SJSA1 (cell line): ENCODE measurements at places on chromosomes 4 and X. TPM values are rescaled to one million over a fixed set of nuclear protein-coding genes. Genes with fewer than 3 reads are reported as not detected.

MMRN1 gene
- total RNA-seq, result not detected in 2 replicates

HSFX1 gene
- total RNA-seq, result 0.69 and 1.5 TPM in 2 replicates

USP17L13 gene
- total RNA-seq, result not detected in 2 replicates

IL1RAPL1 gene
- not detected in 2 replicates for total RNA-seq

PPEF2 gene
- total RNA-seq, result not detected in 2 replicates

GAGE12H gene
- total RNA-seq, result not detected in 2 replicates

RPL9 gene
- 868 and 1,737 TPM in 2 replicates for total RNA-seq

CLCN5 gene
- 2.0 and 3.5 TPM in 2 replicates for total RNA-seq

NFKB1 gene
- 35.0 and 47.9 TPM in 2 replicates for total RNA-seq

GRCh38 chrX:36214924-36215323 lies 295.4 kb downstream of the CFAP47 start:
- no peak overlapping the region for H3K27ac ChIP-seq
- H3K27me3 ChIP-seq, result no peaks in the 10 kb centered on the region
- no peak overlapping the region for H3K4me3 ChIP-seq
- H3K4me1 ChIP-seq, result no peaks in the 10 kb centered on the region
- no peaks in the 10 kb centered on the region for H3K36me3 ChIP-seq

DNA sequence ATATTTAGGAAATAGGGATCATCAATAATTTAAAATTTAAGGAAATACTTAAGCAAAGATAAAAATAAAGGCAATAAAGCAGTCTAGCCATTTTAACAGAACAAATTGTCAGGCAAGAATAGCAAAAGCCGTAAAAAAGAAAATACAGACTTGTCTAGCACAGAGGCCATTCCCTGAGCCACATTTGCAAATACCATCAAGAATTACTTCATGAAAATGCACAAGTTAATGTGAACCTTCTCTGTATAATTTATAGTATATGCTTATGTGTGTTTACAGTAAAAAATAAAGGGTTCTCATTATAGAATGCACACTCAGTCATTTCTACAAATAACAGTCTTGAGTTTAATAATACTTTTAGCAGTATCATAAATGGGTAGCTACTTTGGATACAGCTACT lies 505.9 kb upstream of the CPEB2 start:
- DNase-seq, result no peak
- H3K27me3 ChIP-seq, result no peaks in the 10 kb centered on the region
- H3K4me3 ChIP-seq, result no peak overlapping the region
- no peak overlapping the region for H3K27ac ChIP-seq
- no peaks in the 10 kb centered on the region for H3K4me1 ChIP-seq

DNA sequence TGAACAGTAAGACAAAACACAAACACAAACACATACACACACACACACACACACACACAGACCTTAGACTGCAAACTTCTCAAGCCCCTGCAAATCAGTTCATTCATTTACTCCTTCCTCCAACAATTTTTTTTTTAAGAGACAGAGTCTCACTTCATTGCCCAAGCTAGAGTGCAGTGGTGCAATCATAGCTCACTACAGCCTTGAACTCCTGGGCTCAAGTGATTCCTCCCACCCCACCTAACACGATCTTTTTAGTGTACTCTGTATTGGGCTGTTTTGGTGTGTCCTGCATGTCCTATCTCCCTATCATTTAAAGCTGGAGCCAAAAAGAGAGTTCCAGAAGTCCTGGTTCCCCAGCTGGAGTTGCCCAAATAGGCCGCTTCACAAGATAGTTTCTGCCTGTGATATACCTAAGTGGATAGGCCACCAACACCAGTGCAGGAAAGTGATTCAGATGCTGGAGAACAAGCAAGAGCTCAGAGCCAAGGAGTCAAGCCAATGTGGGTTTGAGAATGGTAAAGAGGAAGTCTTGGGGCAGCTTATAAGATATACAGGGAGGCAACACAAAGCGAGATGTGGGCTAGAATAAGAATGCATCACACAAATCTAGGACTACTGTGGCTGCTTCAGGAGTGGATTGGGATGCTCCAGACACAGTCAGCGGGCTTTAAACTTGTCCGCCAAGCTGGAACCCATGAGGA lies 85.4 kb upstream of the RAPGEF2 start:
- no peak for DNase-seq
- H3K27ac ChIP-seq, result no peak overlapping the region
- no peaks in the 10 kb centered on the region; the same call in 1 of the 2 replicates for H3K4me1 ChIP-seq
- H3K4me3 ChIP-seq, result no peak overlapping the region

DNA sequence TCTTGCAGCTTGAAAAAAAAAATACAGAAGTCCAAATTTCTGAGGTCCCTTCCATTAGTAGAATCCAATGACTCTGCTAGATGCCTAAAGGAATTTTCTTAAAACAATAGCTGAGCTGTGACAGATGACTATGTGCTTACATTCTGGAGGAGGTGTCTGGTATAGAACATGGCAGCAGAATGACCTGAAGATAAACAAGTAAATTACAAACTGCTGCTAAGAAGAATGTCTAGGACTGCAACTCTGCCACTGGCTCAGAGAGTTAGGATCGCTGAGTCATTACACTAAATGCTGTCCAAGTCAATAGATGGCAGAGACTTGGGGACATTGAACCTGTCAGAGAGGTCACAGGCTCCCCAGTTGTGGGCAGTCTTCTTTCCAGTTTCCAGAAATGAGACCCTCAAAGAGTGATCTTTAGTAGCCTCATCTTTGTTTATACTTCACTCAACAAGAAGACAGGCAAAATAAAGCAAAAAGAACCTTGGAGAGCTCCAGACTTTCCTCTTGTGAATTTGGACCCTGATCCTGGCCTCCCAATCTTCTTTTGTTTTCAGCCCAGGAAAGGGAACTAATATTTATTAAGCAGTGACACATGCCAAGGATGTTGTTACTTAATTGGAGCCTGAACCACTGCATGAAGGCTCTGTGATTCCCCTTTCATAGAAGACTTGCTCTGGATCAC lies 56.4 kb upstream of the SCML1 start:
- no peak for DNase-seq
- H3K36me3 ChIP-seq, result no peaks in the 10 kb centered on the region
- H3K4me3 ChIP-seq, result no peak overlapping the region
- H3K27me3 ChIP-seq, result no peaks in the 10 kb centered on the region
- H3K4me1 ChIP-seq, result peaks cover 25% of the 10 kb centered on the region
